ENCODE measurements at places on chromosomes 5 and 9.
A peak's percentile ranks its signal among the peaks of the same experiment; 100 is the strongest.

GRCh38 chr5:37999593-37999992, 159.8 kb upstream of the GDNF start:
- no peak for DNase-seq

GRCh38 chr9:11871852-11872251, 821.3 kb upstream of the TYRP1 start:
- DNase-seq: no peak

- peak; percentile 63 for DNase-seq
Observed at GRCh38 chr5:109823597-109823996, 133.9 kb downstream of the MAN2A1 start.

DNA sequence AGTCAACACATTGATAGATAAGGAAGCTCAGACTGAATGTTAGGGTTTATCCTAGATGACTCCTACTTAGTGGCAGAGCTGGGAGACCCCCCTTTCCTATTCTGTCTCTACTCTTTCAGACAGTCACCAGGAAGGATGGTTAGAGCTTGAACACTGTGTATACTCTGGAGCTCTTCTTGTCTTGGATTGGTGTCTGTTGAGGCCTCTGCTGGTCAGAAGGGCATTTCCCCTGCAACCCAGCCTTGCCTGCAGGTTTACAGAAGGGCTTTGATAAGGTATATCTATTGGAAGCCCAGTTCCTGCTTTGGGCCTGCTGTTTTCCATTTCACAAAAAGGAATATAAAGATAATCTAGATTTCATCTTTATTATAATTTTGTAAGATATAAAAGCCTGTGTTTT, 71.8 kb downstream of the KDM4C start:
- no peak for DNase-seq

- DNase-seq: peak; percentile 86
Observed at GRCh38 chr9:76403352-76403751, 9.1 kb upstream of the RFK start.

GRCh38 chr9:22446950-22447617, 460 bp downstream of the DMRTA1 start:
- peak; percentile 60 for DNase-seq

DNA sequence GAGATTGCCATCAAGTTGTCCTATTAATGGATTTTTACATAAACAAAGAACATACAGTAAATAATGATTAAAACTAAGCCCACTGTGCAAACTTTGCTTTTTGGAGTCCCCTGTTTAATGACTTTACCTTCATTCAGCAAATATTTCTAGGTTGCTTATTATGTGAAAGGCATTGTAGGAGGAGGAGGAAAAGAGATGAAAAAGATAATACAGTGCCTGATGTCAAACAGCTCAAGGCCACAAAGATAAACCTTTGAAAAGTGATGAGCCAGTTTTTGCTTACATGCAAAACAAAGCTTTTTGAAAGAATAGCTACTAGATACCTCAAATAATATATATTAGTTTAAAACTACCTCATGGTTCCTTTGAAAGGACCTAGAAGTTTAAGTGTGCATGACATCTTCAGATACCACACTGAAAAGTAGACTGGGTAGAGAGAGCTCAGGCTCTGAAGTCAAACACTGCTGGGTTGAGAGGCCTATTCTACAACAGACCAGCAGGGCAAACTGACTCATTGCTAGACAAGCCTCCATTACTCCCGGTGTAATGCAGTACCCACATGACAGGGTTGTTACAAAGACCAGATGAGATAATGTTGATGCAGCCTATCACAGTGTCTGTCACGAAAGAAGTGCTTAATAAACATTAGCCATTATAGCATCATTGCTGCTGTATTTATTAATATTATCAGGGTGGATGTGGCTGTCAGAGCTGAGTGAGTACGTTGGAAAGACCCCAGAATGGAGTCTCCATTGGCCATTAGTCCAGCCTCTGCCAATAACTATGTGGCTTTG, 11.8 kb downstream of the DEPDC1B start:
- DNase-seq: peak; percentile 58

- no peak for DNase-seq
Observed at GRCh38 chr9:136646827-136647711, 15.6 kb upstream of the EGFL7 start.

GRCh38 chr5:169009123-169009522, 291.8 kb downstream of the SLIT3 start:
- no peak for DNase-seq

DNA sequence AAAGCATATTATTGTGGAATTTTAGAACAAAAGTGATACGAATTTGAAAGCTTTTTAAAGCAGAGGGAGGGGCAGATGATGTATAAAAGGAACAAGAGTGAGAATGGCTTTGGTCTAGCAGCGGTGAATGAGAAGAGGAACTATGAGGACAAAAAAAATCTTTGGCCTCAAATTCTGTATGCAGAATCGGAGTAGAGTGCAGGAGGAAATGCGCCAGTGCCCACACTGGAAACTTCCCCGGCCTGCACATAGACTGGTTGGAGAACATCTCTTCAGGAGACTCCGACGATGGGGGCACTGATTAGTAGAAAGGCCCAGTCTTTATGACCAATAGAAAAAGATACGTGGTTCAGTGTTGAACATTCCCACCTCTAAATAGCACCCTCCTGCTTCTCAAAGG, 51.3 kb downstream of the SLC46A2 start:
- DNase-seq: no peak

DNA sequence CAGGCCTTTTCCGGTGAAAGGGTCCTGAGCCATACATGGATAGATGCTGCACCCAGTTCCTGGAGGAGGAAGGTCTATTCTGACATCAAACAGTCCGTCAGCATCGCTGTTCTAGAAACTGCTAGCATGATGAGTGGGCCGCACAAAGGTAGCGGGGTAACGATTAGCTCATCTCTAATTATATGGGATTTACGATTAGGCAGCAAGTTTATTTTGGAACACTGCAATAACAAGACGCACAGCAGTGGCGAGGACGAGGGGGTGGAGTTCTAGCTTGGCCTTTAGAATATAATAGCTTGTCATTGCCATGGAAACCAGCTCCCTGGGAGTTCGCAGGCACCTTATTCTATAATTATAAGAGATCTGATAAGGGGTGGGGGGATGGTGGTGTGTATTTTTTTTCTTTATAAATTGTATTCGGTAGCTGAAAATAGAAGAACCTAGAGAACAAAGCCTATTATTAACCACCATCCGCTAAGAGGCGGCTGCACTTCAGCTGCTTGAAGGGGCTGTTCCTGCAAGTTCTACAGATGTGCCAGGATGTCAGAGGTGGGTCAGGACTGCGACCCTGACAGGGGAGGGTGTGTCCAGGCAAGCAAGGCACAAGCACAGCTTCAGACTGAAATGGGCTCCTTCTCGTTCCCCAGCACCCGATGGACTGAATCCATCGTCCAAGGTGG, 311.0 kb downstream of the AGTPBP1 start:
- no peak for DNase-seq

DNA sequence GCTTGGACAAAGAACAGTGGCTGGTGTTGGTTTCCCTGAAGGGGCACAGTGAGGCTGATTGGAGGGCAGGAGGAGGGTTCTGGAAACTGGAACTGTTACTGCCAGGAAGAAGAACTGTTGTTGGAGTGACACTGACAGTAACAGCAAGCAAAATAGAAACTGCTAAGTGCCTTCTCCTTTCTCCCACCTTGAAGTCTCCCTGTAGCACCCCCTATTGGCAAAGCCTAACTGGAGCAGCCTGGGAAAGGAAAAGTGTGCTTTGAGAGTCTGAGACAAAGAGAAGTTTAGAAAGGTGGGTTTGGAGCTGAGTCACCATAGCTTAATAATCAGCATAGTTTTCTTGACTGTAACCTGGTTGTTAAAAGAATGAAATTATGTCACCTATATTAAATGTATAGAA, 2.5 kb upstream of the TMEM174 start:
- peak; percentile 31 for DNase-seq

DNA sequence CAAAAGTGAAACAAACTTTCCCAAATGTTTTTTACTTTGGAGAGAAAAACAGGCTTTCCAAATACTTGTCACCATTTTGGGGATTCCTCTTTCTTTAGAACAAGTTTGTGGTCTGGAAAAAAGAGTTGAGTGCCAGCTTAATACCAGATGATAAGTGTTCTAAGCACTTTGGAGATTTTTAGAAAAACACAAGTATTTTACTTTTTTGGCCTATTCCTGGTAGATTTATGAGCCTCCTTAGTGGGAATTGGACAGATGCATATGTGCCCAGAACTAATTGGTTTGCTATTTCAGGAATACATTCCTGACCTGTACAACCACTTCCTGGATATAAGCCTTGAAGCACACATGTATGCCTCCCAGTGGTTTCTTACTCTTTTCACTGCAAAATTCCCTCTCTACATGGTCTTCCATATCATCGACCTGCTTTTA, 40.5 kb downstream of the GPR21 start:
- peak; percentile 78 for DNase-seq

DNA sequence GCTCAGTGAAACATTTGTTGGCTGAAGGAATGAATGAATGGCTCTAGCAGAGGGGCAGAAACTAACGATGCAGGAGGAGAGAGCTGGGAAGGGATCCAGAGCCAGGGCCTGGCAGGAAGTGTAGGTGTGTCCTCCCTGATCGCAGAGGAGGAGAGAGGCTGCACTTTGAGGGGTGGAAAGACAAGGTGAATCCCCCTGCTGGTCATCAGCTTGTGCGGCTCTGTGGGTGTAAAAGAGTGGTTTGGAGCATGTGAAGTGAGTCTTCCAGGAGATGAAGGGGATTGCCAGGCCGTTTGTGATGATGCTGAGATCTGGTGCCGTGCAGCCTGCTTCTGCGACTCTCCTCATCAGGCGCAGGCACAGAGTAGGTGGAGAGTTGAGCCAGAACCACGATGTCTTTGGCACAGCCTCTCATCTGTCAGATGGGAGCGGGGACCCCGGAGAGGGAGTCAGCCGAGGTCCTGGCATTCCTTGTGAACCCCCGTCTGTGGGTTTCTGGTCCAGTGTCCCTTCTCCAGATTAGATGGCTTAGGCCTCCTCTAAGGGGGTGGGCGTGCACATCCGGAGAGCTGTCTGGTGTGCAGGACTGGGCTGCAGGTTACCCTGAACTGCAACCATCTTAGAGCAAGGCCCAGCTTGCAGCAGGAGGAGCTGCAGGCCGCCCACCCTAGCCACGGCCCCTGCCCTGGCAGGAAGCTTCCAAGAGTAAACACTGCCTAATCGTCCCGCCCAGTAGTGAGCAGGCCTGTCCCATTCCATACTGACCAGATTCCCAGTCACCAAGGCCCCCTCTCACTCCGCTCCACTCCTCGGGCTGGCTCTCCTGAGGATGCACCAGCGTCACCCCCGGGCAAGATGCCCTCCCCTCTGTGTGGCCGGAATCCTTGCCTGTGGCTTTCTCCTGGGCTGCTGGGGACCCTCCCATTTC, at the start of gene ADAMTS13:
TSS of gene ADAMTS13 (plus strand) at position 753 of the 928 bp plus-strand sequence. CDS start at position 830, 77 bp downstream.
- no peak for DNase-seq

DNA sequence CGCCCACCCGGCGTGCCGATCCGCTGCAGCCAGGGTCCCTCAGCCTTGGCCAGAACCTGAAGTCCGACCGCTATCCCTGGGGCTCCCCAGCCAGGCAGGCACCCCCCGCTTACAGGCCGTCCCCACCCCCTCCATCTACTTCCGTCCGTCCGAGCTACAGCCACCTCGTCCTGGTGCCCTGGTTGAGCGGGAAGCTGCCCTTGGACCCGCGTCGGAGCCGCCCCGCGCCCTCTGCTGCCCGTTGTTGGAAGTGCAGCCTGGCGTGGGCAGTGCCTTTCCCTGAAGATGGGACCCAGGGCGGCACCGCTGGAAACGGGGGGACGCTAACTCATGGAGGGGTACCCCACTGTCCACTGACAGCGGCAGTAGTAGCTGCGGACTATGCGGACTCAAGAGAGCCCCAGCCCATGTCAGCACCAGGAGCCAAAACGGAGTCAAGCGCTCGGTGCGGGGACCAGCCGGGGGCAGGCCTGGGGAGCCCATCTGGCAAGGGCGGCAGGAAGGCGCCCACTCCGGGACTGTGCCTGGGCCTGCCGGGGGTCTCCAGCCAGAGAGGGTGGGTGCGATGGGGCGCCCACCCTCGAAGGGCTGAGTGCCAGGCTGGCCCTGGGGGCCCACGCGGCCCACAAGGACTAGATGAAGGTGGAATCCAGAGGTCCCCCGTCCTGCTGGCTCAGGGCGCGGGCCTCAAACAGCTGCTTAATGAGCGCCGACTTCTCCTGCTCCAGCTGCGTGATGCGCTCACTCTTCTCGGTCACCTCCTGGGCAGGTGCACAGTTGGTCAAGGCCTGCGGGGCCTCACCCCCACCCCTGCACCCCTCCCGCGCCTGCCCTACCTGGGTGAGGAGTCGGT, 6.1 kb downstream of the SAPCD2 start:
- peak; percentile 70 for DNase-seq

GRCh38 chr9:708182-708550, 133.3 kb upstream of the DMRT1 start:
- DNase-seq: no peak

- DNase-seq: peak; percentile 64
Observed at GRCh38 chr9:137276473-137277328, 825 bp upstream of the TOR4A start.

- DNase-seq: no peak
Observed at GRCh38 chr5:2149195-2149539, 266.4 kb upstream of the IRX4 start.

- DNase-seq: no peak
Observed at GRCh38 chr5:78823196-78823595, 161.9 kb downstream of the ARSB start.

GRCh38 chr5:137372016-137372772, 126.9 kb downstream of the SPOCK1 start:
- peak; percentile 28 for DNase-seq

Data from EL (cell line).